ENCODE measurements at places on chromosomes 12 and 14. TPM values are rescaled to one million over a fixed set of nuclear protein-coding genes. Genes with fewer than 3 reads are reported as not detected.
A peak's percentile ranks its signal among the peaks of the same experiment; 100 is the strongest.

DNA sequence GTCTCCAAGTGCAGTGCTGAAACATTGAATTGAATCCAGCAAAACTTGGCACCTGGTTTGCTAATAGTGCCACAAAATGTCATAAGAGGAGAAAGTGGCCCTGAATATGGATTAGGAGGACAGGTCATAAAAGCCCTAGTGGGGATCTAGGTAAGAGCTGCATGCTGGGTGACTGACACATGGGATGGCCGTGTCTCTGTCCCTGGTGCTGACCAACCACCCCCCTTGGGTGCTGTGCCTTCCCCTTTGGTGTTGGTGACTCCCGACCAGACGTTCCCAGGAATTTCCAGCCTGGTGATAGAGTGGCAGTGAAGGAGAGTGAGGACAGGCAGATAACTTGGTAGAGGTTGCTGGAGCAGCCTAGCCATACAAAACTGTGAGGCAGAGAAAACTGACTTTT, 142.8 kb downstream of the VRK1 start:
- no peak for DNase-seq

DNA sequence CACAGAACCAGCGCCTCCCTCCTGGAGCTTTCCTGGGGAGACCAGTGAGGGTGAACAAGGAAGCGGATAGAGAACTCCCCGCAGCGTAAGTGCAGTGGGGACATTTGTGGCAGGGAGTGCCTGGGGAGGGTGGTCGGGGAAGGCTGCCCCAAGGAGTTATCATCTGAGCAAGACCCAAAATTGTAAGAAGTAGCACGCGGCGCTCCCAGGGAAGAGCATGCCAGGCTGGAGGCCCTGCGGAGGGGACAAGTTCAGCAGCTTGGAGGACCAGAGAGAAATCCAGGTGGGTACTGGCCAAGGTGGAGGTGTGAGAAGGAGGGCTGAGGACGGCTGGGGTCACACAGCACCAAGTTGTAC, 46.2 kb upstream of the RIMBP2 start:
- no peak for DNase-seq

- no peak for DNase-seq
Observed at GRCh38 chr14:58408681-58409215, 13.0 kb downstream of the TOMM20L start.

GRCh38 chr12:122793685-122794106, 19.3 kb downstream of the CCDC62 start:
- DNase-seq = no peak

DNA sequence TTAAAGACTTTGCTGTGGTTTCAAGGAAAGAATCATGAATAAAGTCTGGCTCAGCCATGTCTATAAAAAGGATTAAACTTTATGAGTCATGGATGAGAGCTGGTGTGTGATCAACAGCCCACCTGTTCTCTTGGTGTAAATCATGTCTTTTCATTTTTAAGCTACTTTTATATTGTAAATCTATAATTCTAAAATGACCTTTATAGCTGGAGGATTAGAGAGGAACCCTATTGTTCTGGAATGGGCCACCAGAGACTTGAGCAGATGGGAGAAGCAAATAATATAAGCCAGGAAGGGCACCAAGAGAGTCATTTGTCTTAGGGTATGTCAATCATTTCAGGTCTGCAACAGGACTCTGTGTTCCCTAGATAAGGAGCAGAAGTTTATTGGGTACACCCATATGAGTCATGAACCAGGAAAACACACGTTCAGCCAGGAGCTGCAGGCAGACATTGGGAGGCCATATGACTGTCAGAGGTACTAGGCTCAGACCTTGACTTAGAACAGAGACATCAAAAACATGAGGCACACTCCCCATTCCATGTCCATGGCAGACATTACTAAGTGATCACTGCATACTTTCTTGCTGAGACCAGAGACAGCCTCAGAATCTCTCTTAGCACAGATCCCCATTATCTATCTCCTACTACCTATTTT, 49.3 kb downstream of the NDUFA12 start:
- DNase-seq = no peak

- no peak for DNase-seq
Observed at GRCh38 chr12:124780752-124781685, 82.6 kb downstream of the SCARB1 start.

Gene YEATS4
- 29.6 TPM for total RNA-seq

Gene ACSS3
- total RNA-seq = 0.28 TPM

- no peak for DNase-seq
Observed at GRCh38 chr14:99968191-99968920, 96.9 kb upstream of the EVL start.

Gene PROX2
- not detected for total RNA-seq

Gene KANSL2
- total RNA-seq = 54.4 TPM

- no peak for DNase-seq
Observed at GRCh38 chr12:114291389-114292060, 114.4 kb downstream of the TBX5 start.

Gene TTC7B
- total RNA-seq = 38.3 TPM

- DNase-seq = no peak
Observed at GRCh38 chr14:66483322-66483721, 2.8 kb upstream of the CCDC196 start.

GRCh38 chr12:33180918-33181317, 258.7 kb downstream of the SYT10 start:
- DNase-seq = no peak

DNA sequence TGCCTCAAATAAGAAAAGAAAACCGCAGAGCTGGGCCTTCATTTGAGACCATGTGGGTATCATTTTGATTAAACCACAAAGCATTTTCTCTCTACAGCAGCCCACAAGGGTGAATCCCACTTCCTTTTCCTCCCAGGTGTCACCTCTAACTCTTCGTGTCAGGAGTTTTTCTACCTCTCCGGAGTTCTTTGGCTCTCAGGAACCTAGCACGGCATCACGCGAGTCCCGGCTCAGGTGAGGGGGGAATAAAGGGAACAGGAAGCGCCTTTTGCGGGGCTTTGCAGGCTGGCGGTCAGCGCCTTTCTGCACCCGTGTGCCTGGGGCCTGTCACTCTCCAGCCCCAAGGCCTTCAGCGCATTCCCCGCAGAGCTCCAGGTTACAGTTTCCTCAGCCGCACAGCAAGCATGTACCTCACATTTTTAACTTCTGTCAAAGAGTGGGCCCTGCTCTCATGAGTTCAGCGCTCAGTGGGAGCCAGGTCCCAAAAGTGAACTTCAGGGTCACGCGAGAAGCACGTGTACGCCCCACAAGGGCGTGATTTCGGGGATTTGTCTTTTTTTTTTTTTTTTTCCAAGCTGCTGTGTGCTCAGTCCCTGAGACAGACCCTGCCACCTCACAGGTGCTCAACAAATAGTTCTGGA, 740 bp upstream of the PRPF40B start:
- DNase-seq = no peak

DNA sequence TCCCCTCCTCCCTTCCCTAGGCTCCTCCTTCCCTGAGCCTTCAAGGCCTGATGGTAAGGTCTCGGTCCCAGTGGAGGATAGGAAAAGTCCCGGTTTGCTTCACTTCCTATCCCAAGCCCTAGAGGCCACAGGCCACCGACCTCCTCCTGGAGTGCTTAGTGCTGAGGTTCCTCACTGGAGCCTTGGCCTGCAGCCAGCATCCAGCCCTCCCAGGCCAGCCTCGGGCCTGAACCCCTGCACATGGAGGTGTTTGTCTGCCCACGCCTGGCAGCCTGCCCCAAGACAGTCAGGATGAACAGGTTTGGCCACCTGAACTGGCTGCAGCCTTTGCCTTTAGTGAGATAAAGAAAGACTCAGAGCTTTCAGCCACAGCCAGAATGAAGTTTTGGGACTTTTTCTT, 15.8 kb upstream of the KRT7 start:
- DNase-seq = no peak

Gene TAS2R42
- total RNA-seq = not detected

DNA sequence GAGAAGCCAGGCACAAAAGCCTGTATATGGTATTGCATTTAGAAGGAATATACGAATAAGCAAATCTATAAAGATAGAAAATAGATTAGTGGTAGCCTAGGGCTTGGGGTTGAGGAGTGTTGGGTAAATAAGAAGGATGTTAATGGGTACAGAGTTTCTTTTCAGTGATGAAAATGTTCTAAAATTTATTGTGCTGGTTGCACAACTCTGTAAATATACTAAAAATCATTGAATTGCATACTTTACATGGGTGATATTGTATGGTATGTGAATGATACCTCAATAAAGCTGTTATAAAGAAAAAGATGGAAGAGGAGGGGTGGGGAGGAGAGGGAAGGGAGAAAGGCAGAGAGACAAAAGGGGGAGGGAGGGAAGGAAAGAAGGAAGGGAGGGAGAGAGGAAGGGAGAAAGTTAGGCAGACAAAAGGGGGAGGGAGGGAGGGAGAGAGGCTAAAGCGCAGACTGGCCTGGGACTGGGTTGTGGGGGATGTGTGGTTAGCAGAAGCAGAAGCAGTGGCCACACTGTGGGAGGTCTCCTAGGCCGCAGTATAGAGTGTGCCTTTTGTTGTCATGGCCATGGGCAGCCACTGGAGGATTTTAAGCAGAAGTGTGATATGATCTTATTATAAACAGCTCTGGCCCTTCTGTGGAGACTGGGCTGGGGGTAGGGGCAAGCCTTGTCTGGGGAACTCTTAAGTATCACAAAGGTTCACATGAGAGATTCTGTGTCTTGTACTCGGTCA, 73.6 kb upstream of the ELK3 start:
- DNase-seq = peak; percentile 92

Gene MMAB
- 17.8 TPM for total RNA-seq

DNA sequence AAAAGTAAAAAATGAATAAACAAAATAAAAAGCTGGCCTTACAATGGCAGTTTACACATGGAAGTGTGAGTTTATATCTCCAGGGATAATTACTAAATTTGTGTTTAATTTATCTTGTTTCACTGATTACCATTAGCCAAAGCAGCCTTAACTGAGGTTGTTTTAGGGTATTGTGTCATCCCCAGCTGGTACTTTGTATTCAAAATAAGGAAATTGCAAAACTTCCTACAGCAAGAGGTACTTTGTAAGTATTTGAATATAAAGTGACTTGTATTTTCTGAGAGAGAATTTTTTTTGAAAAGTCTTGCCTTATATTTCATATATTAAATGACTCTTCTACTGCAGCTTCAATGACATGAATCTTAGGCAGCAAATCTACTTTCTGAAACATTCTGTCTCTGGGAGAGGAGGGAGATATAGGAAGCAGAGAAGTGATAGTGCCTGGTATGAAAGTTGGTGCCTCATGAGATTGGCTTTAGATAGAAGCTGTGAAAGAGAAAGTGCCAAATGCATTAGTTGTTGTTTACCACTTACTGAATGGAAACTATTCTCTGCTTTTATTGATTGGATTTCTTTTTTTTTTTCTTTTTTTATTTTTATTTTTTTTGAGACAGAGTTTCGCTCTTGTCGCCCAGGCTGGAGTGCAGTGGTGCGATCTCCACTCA, 6.7 kb downstream of the FNTB start:
- DNase-seq = no peak

DNA sequence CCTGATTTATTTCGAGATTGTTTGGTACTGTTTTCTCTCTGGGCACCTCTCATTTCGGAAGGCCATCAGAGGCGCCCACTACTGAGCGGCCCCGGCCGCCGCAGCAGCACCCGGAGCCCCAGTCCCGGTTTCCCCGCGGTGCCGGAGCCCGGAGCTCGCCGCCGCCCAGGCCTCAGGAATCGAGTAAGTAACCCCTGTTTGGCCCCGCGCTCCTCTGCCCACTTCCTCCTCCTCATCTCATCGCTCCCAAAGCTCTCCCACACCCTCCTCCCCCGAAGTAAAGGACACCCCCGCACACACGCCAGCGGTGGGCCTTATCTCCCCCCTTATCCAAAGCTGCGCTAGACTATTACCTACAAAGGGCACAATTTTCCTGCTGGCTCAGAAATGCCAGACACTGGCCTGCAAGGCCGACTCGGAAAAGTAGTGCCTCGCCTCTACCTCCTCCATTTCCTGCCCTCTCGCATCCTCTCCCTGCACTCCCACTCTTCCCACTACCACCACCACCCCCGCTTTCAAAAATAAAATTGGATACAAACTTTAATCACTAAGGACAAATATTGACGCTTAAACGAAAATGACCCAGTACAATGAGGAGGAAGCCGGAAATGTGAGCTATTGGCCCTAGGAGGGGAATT, 637 bp upstream of the FOXG1 start:
- no peak for DNase-seq

DNA sequence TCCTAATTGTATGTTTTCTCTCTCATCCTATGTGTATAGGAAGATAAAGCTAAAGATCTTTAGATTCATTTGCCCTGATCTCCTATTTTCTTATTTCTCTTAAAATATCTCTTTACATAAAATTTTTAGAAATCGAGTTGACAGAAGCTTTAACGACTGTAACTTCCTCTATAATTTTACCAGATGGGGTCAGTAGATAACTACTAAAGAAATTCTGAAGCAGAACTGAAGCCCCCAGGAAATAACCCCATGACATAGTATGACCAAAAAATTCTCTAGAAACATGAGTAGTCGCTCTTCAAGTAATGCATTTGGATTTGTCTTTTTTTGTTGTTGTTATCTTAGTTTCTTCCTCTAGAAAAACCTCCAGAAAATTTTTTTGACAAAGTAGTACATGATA, 288.0 kb downstream of the ERC1 start:
- no peak for DNase-seq

DNA sequence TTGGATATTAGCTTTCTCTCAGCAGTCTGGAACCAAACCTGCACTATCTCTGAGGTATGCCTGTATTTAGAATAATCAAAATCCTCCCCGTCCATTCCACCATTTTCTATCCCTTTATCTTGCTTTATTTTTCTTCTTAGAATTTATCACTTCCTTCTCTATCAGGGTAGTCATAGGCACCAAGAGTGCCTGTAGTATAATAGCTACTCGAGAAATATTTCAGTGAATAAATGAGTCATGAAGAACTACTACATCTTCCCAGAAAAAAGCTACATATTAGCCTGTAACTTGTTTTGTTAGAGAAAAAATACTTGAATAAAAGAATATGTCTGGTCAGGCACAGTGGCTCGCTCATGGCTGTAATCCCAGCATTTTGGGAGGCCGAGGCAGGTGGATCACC, 4.3 kb downstream of the SLC2A14 start:
- DNase-seq = no peak

Gene ADGRD1
- total RNA-seq = not detected

Gene PLBD1
- total RNA-seq = not detected

DNA sequence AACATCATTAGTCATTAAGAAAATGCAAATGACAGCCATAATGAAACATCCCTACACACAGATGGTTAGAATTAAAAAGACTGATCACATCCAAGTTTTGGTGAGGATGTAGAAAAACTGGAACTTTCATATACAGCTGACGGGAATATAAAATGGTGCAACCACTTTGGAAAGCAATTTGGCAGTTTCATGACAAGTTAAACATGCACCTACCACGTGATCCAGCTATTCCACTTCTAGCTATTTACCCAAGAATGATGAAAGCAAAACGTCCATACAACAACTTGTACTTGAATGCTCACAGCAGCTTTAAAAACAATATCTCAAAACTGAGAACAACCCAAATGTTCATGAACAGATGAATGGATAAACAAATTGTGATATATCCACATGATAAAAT, 77.9 kb upstream of the AVPR1A start:
- DNase-seq = no peak

Gene CDCA3
- 143 TPM for total RNA-seq
